ENCODE measurements at places on chromosomes 7 and 10.
A peak's percentile ranks its signal among the peaks of the same experiment; 100 is the strongest.

DNA sequence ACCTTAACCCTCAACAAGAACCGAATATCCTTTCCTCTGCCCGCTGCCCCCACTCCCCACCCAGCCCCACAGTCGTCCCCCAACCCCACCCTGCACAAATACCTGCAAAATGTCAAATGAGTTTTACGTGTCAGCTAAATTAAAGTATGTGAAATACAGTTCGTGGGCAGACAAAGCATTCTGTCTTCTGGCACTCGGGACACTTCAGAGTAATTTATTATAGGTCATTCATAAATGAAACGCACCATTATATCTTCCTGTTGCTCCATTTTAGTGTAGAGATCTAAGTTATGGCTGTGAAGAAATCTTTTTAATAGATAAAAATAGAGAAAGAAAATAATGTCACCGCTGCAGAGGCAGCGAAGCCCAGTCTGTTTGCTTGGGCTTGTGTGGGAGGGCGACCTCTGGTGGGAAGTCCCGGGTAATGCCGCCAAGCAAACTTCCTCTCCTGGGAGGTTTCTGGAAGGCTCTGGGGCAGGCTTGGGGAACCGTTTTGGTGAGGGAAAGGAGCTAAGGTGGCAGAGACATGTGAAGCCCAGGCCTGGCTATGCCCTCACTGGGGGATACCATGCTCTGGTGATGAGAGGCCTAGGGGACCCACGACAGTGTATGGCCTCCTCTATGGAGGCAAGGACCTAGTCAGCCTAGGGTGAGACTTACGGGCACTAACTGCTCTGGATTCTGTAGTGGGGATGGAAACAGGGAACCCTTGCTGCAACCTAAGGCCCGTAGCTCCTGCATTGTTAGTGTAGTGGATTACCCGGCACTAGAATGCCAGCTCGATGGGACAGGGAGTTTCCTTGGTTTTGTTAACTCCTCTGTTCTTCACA is 604.9 kb downstream of the LRMDA start:
- peak; percentile 60 for DNase-seq

GRCh38 chr10:124156524-124157260 is 63.3 kb upstream of the CHST15 start:
- no peak for DNase-seq

GRCh38 chr10:4983615-4984216 is 19.9 kb downstream of the AKR1C2 start:
- no peak for DNase-seq

GRCh38 chr7:116777651-116778281 is 84.6 kb upstream of the CAPZA2 start:
- peak; percentile 57 for DNase-seq

DNA sequence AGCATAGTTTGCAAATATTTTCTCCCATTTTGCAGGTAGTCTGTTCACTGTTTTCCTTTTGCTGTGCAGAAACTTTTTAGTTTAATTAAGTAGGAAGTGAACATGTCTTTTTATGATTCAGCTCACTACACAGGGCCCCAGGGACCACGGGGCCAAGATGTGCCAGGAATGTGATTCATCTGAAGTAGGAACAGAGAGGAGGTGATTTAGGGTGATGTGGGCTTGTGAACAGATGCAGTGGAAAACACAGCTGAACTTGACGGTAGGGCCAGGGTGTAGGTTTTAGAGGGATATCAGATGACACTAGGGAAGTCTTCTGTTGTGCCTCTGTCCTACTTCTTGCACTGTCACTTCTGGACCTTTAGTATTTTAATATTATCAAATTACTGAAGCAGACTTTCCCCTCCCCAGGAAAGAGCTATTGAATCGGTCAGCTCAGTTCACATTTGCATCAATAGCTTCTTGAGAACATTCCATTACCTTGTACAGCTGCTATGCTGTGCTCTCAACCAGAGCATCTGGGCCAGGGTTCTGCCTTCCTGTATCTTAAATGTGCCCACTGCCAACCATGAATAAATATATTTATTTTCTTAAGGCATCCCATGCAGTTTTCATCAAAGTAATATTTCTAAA is 96.9 kb downstream of the OSBPL3 start:
- peak; percentile 93 for DNase-seq

GRCh38 chr10:59633063-59633462 is 76.6 kb downstream of the SLC16A9 start:
- no peak for DNase-seq
